Karpas-422 (cell line): ENCODE measurements at places on chromosomes 1 and 21.

DNA sequence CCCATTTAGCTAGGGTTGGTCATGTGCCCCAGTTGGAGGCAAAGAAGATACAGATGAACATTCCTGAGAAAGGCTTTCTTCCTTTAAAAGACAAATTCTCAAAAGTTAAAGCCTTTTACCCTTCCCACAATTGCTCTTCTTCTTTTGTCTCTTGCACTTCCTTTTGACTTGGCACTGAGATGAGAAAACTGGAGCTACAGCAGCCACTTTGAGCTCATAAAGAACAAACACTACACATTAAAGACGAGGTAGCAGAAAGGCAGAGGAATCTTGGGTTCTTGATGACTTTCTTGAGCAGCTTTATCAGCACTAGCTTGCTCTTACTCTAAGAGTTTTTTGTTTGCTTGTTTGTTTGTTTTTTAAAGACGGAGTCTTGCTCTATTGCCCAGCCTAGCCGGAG lies 92.2 kb downstream of the DAB1 start:
- no peak for DNase-seq

- DNase-seq: no peak
Observed at GRCh38 chr1:220441211-220441610, 86.7 kb upstream of the MARK1 start.

DNA sequence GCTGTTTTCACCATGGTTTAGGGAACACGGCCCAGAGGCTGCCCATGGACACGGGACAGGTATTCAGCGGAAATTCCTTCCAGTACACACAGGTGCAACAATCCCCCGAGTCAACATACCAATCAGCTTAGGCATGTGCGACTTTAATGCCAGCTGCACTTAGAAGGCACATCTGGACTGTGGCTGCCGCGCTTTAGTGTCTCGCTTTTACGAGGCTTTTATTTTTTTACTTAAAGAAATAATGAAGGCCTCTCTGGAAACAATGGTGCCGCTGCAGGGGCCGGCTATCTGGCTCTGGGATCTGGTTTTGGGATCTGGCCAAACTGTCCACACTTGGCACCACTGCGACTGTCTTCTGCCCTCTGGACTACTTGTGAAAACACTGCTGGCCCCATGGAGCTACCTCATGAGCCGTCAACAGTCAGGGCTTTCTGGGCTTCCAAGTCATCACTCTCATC lies 55.5 kb downstream of the SLC66A1 start:
- DNase-seq: no peak

DNA sequence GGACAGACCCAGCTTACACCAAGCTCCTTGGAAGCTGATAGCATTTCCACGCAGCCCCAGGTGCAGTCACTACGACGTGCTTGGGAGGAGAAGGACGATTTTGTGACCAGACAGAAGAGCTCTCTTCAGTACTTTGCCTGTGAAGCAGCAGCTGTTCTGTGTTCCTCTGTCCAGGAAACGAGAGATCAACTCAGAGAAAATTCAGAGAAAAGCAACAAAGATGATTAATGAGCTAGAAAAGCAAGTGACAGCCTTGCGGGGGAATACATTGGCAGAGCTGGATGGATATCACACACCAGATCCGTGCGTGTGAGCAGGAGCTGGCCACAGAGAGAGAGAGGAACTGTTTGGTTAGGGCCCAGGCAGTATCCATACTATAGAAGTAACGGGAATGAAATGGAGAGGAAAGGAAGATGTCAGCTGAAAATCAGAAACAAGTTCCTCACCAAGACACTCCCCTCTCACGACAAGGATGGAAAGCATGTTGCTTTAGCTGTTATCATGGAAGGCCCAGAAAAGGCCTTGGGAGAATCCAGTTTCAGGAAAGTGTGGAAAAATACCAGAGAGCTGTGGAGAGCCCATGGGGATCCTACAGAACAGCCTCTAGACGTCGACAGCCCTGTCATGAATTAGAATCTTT lies 106.2 kb downstream of the TOMM20 start:
- no peak for DNase-seq

DNA sequence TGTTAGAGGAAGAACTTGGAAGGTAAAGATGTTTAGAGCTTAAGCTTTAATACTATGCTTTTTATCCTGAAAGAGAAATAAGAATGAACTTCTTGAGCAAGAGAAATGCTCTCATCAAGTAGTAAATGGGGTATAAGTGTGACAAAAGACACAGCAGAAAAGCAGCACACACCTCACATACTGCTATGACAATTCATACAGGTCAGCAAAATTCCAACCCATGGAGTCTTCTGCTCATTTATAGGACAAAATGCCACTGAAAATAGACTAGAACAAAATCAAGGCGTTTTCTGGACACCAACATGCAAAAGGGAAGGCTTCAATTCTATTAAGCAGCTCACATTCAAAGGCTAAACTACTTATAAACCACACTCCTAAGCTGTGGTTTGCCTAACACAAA lies 61.2 kb downstream of the EYA3 start:
- DNase-seq: no peak
